ENCODE measurements at places on chromosomes 7 and 10.
A peak's percentile ranks its signal among the peaks of the same experiment; 100 is the strongest.

GRCh38 chr7:158535079-158535478, 52.5 kb downstream of the PTPRN2 start:
- DNase-seq = no peak

DNA sequence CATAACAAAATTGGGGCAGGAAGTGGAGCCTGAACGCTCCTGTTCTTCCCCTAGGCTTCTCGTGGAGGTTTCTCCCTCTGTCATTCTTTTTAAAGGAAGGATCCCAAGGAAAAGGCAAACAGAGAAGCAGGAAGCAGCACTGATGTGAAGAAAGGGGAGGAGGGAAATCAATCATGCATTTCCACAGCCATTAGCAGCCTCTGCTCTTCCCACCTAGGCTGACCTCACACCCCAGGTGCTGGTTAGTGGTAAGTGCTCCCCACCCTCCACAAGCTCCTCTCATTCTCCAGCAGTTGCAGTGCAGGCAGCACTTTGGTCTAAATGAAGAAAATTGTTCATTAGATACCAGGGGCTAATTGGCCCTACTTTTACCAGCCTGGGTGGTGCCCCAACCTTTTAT, 2.6 kb downstream of the CRHR2 start:
- DNase-seq = peak; percentile 73

DNA sequence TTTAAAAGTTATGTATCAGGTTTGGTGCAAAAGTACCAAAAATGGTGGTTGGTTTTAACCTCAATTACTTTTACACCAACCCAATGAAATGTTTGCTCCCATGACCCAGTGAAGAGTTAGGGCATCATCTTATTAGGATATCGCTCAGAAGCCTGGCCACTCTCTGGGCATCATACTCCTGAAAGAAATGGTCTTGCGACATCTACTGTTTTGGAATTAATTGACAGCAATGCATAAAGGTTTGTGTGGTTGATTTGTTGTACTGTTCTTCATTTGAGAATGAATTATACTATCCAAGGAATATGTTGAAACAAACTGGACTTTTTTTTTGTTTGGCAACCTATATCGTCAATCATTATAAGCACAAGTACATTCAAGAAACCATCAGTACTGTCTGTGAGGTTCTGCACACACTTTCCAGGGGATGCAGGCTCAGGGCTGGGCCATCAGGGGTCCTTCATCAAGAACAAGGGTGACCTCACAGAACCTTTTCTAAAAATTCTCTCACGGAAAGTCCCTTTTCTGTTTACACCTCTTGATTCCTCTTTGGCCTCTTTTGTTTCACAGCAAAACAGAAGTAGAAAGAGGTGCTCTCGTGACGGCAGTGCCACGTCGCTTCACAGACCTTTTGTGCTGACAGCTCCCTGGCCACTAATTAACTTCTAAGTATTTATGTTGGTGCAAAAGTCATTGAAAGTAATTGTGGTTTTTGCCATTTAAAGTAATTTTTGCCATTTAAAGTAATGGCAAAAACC, 117.2 kb upstream of the KLF6 start:
- no peak for DNase-seq

- peak; percentile 96 for DNase-seq
These were observed 10.6 kb upstream of the DNMBP start for GRCh38 chr10:100020142-100020885.

GRCh38 chr7:25774675-25775074, 377.3 kb upstream of the NFE2L3 start:
- DNase-seq = no peak

Measured in NCI-H510A treated with DMSO at 0.1 percent for 48 hours (cell line).